ENCODE measurements at places on chromosomes 4 and X.

DNA sequence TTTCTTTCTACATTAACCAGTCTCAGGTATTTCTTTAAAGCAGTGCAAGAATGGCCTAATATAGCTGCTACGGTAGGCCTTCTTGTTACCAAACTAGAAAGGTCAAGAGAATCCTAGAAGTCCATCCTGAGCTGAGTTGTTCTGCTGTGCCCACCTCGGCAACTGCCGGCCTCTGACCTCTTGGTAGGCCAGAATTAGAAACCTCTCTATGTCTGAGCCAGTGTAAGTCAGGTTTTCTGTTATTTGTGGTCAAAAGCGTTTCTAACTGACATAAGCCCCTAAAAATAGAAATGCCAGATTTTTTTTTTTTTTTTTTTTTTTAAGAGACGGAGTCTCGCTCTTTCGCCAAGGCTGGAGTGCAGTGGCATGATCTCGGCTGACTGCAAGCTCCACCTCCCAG, 43.1 kb downstream of the SOWAHB start:
- DNase-seq, result no peak

- DNase-seq, result no peak
Measured at GRCh38 chrX:139093201-139093600, 381.7 kb upstream of the FGF13 start.

DNA sequence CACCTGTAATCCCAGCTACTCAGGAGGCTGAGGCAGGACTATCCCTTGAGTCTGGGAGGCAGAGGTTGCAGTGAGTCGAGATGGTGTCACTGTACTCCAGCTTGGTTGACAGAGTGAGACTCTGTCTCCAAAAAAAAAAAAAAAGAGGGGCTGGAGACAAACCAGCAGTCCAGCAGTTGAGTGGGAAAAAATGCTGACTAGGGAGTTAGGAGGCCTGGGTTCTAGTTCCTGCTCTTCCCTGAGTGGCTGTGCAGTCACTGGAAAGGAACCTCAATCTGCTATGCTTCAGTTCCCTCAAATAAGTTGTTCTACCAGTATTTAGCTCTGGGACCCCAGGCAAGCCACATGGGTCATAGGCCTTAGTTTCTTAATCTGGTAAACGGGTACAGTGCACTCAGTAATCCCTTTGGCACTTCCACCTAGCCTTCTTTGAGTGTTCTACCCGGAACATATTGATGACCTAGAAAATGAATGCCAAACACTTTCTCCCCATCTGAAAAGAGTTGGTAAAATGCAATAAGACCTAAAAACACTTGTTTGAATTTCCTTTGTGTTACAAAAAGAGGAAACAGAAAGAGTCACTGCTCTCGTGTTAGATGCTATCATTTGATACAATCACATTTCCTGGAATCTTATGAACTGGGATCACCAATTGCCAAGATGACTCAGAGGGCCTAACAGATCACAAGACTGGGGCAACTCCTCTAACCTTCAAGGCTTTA, 99.3 kb upstream of the EGFL6 start:
- DNase-seq, result no peak

DNA sequence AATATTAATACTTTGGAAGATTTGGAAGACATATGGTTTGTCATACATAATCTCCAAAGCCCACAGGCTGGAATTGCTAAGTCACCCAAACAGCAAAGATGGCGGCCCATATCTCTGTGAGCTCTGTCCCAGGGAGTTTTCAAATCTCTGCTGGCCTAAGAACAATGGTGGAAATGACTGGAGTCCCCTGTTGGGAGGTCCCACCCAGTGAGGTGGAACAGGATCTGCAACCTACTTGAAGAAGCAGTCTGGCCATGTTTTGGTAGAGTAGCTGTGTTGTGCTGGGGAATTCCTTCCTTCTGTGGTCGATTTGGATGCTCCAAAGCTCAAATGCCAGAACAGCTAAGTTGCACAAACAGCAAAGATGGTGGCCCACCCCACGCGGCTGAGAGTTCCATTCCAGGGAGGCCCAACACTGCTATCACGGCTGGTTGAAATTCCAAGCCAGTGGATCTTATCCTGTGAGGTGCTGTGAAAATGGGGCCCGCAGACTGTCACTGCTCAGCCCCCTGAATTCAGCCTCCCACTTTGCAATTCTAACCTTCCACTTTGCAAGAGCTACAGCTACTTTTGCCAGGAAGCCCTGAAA, 3.2 kb upstream of the UGT2B7 start:
- DNase-seq, result no peak

- no peak for DNase-seq
Measured at GRCh38 chr4:146495269-146495668, 26.5 kb downstream of the SLC10A7 start.

DNA sequence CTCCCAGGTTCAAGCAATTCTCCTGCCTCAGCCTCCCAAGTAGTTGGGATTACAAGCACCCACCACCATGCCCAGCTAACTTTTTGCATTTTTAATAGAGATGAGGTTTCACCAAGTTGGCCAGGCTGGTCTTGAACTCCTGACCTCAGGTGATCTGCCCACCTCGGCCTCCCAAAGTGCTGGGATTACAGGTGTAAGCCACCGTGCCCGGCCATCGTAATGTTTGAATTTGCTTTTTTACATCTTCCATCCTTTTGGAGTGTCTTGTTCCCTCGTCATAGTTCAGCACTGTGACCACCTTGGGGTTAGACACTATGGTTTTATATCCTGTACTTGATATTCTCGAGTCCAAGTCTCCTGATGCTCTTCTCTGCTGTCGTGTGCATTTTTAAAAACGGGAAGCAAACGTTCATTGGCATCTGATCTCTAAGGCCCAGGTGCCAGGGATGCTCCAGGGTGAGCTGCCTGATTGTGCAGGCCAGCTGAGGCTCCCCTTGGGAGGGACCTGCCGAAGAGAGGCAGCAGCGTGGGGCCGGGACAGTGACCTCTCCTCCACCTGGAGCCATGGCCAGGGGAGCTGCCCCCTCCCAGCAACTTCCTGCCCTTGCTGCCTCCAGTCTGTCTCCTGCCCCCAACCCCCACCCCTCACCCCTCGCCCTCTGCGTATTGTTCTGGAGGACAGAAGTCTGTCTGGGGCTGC, 16.7 kb downstream of the DGKQ start:
- no peak for DNase-seq

- DNase-seq, result no peak
Measured at GRCh38 chr4:172232966-172233365, 419.8 kb downstream of the GALNTL6 start.
